ENCODE measurements at places on chromosomes 11 and 22.
A peak's percentile ranks its signal among the peaks of the same experiment; 100 is the strongest.

DNA sequence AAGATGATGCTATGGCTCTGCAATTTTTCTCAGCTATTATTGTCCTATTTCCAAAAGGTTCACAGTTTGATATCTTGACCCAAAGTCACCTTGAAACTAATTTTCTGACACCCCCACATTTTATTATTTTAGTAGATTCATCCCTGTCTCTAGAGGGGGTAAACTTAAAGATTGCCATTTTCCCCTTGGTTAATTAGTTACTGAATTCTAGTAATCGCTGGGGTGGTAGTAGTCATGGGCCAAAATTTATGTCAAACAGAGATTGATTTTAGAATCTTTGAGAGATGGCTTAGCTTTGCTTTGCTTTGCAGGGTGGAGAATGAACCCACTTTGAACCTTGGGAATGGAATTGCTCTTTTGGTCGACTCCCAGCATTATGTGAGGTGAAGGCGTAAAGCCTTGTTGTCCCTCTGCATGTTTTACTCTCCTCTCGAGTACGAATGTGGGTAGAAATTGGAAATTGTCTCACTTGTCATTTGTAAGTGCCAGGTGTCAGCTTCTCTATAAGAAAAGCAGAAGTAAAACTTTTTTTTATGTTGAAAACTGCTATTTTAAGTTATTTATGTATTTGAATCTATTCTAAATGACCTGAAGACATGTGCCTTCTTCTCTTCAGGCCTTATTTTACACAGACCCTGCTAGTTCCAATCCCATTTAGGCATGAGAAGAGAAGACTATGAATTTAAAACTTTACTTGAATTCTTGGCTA lies 42.4 kb upstream of the RCE1 start:
- no peak for DNase-seq

DNA sequence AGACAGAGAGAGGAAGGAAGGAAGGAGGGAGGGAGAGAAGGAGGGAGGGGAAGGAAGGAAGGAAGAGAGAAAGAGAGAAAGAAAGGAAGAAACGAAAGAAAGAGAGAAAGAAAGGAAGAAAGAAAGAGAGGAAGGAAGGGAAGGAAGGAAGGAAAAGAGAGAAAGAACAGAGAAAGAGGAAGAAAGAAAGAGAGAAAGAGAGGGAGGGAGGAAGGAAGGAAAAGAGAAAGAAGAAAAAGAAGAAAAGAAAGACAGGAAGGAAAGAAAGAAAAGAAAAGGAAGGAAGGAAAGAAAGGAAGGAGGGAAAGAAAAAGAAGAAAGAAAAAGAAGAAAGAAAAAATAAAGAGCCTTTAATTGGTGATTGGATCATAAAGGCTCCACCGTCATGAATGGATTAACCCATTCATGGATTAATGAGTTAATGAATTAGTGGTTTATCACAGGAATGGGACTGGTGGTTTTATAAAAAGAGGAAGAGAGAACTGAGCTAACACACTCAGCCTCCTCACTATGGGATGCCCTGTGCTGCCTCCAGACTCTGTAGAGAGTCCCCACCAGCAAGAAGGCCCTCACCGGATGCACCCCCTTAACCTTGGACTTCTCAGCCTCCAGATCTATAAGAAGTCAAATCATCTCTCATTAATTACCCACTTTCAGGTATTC lies 9.0 kb upstream of the PLAAT2 start:
- DNase-seq, result no peak

DNA sequence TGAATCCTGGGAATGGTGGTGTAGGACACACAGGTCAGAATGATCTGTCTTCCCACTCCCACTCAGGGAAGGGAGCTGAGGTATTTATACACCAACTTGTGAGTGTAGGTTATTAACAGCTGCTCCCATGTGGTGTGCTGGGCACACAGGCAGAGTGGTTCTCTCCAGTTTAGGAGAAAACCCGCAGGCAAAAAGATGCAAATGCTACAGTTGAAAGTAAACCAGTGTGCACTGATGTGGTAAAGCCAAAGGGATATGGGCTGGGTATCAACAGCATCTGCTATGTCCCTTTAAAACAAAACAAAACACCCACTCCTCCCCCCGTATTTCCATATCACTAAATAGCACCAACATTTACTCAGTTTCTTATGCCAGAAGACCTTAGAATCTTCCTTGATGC lies 75.4 kb upstream of the SYT13 start:
- DNase-seq, result no peak

DNA sequence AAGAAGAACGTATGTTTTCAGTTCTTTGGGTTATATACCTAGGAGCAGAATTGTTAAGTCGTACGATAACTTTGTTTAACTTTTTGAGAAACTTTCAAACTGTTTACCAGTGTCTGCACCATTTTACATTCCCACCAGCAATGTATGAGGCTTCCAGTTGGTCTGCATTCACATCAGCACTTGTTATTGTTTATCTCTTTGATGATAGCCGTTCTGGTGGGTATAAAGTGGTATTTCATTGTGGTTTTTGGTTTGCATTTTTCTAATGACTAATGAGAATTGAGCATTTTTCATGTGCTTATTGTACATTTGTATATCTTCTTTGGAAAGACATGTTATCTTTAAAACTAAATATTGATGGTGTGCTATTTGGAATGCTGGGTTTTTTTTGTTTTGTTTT lies 59.8 kb downstream of the KDM2A start:
- DNase-seq, result no peak

DNA sequence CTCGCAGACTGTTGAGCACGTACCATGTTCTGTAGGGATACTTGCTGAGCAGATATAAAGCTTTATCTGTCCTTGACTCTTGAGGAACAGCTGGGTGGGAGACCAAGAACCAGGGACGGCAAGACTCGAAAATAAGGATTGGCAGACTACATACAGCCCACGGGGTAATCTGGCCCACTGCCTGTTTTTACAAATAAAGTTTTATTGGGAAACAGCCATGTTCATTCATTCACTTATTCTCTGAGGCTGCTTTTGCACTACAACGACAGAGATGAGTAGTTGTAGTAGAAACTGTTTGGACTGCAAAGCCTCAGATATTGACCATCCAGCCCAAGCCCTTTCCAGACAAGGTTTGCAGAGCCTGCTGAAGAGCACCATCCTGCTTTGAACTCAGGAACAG lies 20.3 kb upstream of the RBM4B start:
- no peak for DNase-seq

DNA sequence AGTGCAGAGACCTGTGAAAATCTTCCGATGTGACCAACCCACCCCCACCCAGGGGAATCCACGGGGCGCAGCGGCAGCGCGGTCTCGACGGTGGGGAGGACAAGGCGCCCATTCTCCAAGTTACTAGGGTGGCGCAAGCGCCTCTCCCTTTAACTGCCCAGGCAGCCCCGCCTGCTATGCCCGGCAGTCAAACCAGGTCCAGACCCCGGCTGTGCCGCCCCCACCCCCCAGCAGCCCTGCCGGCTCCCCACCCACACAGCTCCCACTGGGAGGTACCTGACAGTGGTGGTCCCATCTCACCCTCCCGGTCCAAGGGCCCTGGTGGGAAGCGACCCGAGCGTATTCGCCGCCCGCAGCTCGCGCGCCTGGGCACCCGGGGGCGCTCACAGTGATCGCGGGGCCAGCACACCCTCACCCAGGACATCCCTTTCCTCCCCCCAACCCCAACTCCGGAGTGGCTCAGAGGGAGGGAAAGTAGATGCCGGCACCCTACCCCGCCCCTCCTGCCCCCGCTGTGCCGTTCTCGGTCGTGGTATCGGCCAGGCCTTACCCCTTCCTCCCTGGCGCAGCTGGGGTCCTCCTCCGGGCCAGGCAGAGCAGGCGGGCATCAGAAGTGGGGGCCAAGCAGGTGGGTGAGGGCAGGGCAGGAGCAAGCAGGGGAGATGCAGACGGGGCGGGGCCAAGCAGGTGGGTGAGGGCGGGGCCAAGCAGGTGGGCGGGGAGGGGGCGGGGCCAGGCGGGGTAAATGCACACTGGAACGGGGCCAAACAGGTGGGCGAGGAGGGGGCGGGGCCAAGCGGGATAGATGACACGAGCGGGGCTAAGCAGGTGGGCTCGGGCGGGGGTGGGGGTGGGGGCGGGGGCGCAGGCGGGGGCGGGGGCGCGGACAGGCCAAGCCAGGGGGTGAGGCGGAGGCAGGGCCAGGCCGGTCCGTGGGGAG lies at the start of gene TRPM5:
TSS of gene TRPM5 (minus strand) at position 634 of the 940 bp plus-strand sequence. CDS start 21,478 bp downstream, outside the sequence.
- DNase-seq, result no peak

DNA sequence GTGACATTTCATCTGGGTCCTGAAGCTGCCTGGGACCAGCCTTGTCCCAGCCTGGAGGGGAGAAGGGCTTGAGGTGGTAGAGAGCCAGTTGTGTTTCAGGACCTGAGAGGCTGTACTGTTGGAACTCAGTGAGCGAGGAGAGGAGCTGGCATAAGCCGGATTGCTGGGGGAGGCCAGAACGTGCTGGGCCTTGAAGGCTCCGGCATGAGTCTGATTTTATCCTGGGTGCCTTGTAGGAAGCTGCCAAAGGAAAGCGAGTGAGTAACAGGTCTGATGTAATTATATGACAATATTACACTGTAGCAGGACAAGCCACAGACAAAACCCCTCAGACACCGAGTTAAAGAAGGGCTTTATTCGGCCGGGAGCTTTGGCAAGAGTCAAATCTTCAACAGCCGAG lies 17.2 kb downstream of the AP2A2 start:
- DNase-seq, result no peak

GRCh38 chr11:34492806-34493414 lies 20.7 kb downstream of the ELF5 start:
- peak; percentile 64 for DNase-seq

GRCh38 chr11:75355051-75355450 lies 3.6 kb upstream of the ARRB1 start:
- no peak for DNase-seq

- no peak for DNase-seq
Measured at GRCh38 chr11:73313652-73314051, 5.6 kb downstream of the ARHGEF17 start.

DNA sequence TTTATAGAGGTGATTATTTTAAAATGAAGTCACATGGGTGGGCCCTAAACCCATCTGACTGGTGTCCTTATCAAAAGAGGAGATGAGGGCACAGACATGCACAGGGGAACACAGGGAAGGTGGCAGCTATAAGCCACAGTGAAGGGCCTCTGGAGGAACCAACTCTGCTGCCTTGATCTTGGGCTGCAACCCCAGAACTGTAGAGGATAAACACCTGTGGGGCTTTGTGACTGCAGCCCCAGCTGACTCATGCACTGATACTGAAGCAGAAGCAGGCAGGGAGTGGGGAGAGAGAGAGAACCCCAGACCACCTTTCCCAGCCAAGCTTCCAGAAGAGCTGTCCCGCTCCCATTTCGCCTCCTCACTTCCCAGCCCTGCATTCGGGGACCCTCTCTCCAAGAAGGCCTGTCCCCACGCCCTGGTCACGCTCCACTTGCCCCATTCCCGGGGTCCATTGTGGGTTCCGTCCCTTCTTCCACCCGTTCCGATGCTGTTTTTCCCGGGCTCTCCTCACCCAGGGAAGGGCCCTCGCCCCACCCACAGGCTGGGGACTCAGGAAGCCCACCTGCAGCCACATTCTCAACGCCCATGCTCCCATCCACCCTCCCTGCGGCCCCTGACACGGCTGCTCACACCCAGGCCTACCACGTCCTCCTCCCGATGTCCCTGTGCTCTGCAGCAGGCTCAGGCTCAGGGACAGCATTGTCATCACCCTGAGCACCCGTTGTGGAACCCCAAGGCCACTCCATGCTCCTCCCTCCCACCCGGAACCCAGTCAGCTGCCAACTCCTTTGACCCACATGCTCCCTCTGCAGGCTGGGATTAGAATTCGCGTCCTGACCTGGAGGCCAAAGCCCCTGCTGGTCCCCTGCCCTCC lies 90.8 kb upstream of the SHANK2 start:
- peak; percentile 22 for DNase-seq

DNA sequence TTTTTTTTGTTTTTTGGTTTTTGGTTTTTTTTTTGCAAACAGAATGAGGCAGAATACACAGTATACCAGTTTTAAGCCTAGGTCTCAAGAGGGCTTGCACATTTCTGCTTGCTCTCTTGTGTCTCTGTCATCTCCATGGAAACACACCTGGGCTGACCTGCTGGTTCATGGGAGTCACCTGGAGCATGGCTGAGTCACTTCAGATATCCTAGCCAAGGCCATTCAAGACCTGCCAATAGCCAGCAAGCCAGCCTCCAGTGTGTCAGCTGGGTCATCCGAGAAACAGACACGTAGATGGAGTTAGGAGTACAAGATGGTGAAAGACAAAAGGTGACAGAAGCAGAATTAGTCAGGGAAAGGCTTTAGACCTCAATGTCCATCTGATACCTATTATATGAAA lies 124.2 kb upstream of the SEZ6L start:
- DNase-seq, result no peak

DNA sequence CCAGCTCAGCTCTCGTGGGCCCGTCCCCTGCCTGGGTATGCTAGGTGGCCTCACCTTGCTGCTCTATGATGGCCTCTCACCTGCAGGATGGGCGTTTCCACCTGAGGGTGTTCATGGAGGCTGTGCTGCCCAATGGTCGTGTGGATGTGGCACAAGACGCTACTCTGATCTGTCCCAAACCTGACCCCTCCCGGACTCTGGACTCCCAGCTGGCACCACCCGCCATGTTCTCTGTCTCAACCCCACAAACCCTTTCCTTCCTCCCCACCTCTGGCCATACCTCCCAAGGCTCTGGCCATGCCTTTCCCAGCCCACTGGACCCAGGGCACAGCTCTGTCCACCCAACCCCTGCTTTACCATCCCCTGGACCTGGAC lies 2.1 kb downstream of the ZP1 start:
- DNase-seq, result no peak

DNA sequence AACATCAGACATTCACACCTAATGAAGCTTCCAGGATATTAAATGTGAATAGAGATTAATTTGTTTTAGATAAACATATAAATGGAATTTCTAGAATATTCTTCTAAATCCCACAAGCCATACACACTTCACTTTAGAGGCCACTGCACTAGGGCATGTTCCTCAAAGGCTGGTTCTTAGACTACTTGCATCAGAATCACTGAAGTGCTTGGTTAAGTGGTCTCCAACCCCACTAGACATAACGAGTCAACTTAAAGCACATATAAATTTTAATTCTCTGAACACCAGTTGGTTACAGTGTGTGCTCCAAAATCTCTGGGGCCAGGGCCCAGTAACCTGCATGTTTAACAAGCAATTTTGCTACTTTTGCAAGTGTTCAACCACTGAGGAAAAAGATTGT lies 7.9 kb upstream of the ALKBH8 start:
- no peak for DNase-seq

GRCh38 chr22:37172266-37173245 lies 15.5 kb downstream of the C1QTNF6 start:
- no peak for DNase-seq

DNA sequence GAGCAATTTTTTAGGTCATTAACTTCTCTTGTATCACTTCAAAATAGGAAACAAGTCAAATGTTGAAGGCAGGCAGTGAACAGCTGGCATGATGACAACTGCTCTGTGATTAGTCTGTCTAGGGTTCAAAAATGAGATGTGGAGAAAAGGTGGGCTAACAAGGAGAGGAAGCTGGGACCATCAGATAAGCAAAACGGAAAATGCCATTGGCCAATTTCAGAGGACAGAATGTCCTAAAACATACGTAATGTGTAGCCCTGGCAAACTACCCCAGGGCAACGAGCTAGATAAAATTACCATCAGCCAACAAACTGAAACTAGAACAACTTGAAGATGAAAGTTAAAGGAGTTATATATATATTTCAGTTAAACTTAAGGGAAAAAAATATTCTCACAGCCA lies 93.2 kb downstream of the RELT start:
- no peak for DNase-seq
